ENCODE measurements at places on chromosomes 16 and 17.

GRCh38 chr17:2089021-2089422, 34.1 kb downstream of the HIC1 start:
- no peak for DNase-seq

GRCh38 chr17:61416540-61417363, 17.1 kb downstream of the TBX2 start:
- DNase-seq: peak; percentile 89

DNA sequence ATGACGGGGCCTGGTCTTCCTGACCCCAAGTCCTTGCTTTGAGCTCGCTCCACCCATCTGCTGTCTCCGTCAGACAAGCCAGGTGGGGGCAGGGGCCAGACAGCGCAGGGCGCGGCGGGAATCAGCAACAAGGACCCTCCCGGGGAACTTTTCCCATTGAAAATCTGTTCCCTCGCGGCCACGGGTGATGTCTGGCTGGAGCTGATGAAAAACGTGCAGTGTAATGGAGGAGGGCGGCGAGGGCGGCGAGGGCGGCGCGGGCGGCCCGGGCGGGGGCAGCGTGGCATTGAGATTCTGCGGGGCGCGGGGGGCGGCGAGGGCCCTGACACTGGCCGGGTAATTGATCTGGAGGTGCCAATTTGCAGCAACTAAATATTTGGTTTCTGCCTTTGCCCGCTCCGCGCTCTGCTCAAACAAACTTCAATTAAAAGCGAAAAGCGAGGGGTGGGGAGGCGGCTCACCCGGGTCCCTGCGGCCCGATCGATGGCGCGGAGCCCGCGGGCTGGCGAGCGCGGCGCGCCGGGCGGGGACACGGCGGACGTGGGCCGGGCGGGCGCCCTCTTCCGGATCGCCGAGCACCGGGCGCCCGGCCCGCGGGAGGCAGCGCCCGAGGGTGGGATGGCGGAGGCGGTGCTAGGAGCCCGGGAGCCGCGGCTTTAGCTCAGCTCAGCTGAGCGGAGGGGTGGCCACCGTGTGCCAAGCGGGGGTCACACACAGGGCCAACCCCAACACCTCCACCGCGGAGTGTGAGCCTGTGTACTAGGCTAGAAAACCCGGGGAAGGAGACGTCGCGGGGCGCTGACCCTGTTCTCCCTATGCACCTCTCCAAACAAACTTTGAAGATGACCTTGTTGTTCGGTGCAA, 32.4 kb downstream of the DCAKD start:
- no peak for DNase-seq

- DNase-seq: no peak
Measured at GRCh38 chr17:50953831-50954601, 87.9 kb upstream of the TOB1 start.

- no peak for DNase-seq
Measured at GRCh38 chr17:47744168-47745036, 11.4 kb downstream of the TBX21 start.

DNA sequence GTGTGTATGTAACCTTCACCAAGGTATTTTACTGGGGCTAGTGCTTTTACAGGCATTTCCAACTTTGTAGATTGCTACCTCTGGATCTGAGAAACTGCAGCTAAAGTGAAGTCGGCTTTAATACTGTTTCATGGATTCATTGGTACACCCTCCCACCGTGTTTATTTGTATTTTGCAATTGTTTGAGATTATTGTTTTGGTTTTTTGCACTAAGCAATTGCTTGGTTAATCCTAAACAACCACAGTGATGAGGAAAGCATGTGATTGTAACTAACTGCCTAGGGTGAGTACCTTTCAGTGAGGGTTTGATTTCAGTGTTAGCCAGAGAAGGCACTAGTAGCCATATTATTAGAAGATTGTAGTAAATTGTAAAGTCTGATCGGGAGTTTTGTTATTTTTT, 3.3 kb downstream of the LUC7L3 start:
- DNase-seq: no peak

- DNase-seq: no peak
Measured at GRCh38 chr17:76631821-76632565, 11.6 kb downstream of the ST6GALNAC1 start.

DNA sequence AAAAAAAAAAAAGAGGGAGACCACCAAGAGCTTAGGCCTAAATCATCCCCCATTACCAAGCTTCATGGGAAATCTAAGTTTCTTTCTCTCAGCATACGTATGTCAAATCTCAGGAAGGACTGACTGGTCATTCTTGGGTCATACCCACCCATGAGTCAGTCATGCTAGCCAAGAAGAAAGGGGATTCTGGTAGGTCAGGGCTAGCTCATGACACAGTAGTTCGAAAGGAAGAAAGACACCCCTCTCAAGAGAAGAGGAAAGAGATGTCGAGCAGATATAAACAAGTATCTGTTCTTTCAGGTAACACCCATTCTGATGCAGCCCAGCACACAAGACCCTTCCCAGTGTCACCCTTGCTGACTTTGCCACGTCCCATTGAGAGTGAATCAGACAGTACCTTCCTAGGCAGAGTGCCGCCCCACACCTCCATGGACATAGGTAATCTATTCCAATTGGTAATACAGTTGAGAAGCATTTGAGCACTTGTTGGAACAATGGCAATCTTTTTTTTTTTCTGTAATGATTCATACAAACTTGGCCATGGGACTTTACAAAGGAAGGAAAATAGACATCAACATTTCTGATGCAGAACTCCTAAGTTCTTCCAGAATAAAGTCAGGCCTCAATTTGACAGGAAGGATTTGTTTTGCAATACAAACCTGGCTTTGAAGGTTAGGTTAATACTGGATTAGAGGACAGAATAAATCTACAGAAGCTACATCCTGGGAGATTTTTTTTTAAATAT, 38.2 kb downstream of the COPRS start:
- no peak for DNase-seq

DNA sequence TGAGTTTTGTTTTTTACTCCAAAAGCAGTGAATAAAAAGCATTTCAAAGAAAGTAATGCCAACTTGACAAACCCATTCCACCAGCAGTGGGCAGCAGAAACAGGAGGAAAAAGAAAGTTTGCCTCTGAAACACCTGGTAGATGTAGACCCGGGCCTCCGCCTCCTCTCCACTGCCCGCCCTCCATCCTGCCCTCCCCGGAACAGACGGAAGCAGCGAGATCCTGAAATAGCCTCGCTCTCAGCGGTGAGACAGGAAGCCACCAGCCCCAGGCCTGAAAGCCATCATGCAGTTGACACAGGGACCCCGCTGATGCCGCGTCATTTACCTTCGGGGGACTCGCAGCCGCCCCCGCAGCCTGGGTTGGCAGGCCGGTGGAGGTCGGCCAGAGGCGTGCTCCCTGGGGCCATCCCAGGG, 67.8 kb downstream of the C16orf78 start:
- no peak for DNase-seq

DNA sequence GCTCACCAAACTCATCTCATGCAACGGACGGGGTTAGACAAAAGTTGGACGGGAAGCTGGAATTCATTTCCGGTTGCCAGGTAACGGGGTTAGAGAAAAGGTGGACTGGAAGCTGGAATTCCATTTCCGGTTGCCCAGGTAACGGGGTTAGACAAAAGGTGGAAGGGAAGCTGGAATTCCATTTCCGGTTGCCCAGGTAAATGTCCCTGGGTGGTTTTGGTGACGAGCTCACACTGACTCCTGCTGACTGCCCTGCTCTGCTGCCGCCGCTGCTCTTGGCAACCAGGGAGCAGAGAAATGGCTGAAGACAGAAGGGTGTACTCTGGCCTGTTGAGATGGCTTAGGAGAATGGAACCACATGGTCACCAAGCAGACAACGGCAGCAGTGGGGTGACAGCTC, 170.3 kb upstream of the RPH3AL start:
- no peak for DNase-seq

DNA sequence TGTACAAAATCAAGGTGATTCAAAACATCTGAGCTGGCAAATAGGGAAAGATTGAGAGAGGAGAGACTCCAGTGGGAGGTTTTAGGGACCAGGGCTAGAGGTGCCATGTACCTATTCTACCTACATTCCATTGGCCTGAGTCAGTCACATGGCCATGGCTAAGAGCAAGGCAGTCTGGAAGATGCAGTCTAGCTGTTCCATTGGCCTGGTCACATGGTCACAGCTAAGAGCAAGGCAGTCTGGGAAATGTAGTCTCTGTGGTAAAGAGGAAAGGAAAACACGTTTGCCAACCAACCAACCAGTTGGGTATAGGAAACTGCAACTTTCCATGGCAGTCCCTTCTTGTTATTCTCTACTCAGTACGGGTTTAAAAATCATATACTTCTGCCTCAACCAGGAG, 369.1 kb downstream of the XYLT1 start:
- DNase-seq: peak; percentile 54

- DNase-seq: no peak
Measured at GRCh38 chr17:42062681-42063080, 12.3 kb upstream of the C17orf113 start.

- DNase-seq: no peak
Measured at GRCh38 chr17:18258356-18259038, at the start of gene FLII. FLII (minus strand) TSS chr17:18258738; CDS start chr17:18258690, 48 bp downstream.

DNA sequence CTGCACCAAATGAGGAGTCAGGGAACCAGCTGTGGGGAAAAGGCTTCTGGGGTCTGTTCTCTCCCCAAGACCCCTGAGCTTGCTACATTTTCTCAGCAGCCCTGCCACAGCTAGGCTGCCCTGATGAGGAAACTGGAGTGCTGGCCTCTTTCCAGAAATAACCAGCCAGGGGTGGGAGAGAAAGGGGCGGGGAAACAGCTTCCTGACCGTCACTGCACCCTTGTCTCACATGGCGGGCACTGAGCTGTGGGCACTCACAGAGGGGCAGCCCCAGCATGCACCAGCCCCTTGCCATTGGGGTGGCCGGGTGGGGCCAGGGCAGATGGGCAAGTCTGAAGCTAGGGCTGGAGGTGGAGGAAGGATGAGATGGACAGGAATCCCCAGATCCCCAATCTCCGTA, 2.9 kb downstream of the SRL start:
- no peak for DNase-seq

- DNase-seq: no peak
Measured at GRCh38 chr17:29093090-29093871, 50.3 kb downstream of the PIPOX start.

- no peak for DNase-seq
Measured at GRCh38 chr16:58462997-58463941, 36.7 kb upstream of the NDRG4 start.

DNA sequence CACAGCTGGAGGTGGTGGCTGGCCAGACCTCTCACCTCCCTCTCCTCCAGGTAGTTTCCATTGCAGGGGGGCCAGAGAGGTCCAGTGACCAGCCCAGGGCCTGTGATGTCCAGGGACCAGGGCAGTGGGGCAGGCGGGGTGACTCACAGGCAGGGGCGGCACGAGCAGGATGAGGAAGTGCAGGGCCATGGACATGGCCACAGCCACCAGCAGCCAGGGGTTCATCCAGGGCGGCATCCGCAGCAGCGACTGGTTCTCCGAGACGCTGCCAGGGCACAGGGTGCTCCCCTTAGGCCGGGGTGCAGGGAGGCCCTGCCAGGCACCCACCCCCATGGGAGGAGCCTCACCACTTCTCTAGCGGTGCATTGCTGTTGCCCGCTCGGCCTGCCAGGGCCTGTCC, 12.9 kb upstream of the P2RX1 start:
- DNase-seq: no peak

GRCh38 chr17:78972507-78973105, 7.1 kb downstream of the LGALS3BP start:
- DNase-seq: no peak

DNA sequence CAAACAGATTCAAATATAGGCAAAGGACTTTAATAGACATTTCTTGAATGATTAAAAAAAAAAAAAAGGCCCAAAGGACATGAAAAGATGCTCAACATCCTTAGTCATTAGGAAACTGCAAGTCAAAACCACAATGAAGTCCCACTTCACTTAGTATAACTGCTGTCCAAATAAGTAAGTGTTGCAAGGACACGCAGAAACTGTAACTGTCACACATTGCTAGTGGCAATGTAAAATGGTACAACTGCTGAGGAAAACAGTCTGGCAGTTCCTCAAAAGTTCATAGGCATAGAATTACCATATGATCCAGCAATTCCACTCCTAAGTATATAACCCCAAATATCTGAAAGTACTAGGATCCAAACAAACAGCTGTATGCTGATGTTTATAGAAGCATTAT, 112.7 kb downstream of the BRIP1 start:
- no peak for DNase-seq

DNA sequence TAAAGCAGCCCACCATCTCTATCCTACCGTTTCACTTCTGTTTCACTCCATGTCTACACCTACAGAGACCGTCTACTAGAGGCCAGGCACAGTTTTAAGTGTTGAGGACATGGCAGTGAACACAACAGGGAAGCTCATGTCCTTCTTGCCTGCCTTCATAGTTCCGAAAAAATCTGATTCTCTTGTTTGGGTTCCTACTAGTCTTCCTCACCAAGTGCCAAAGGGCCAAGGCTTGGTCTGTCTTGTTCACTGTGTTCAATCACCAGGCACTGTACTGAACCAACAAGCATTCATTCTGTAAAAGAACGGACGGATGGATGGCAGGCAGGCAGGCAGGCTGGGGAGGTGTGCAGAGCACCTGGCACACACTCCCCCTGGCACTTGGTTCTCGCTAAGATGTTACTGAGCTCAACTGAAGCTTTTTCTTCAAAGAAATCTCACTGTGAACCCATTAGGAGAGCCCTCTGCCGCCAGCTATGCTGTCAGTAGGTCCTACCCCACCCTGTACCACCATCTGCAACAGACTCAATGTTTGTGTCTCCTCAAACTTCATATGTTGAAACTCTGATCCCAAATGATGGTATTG, 2.5 kb downstream of the DEXI start:
- DNase-seq: no peak

- DNase-seq: no peak
Measured at GRCh38 chr17:39252788-39253460, 27.2 kb upstream of the STAC2 start.

GRCh38 chr17:82424001-82424862, 5.8 kb upstream of the OGFOD3 start:
- DNase-seq: peak; percentile 36

- no peak for DNase-seq
Measured at GRCh38 chr16:77645764-77646163, 76.5 kb upstream of the NUDT7 start.

- DNase-seq: no peak
Measured at GRCh38 chr17:43669971-43670644, 8.4 kb upstream of the MEOX1 start.

- no peak for DNase-seq
Measured at GRCh38 chr16:88599825-88600538, 29.8 kb downstream of the ZC3H18 start.

DNA sequence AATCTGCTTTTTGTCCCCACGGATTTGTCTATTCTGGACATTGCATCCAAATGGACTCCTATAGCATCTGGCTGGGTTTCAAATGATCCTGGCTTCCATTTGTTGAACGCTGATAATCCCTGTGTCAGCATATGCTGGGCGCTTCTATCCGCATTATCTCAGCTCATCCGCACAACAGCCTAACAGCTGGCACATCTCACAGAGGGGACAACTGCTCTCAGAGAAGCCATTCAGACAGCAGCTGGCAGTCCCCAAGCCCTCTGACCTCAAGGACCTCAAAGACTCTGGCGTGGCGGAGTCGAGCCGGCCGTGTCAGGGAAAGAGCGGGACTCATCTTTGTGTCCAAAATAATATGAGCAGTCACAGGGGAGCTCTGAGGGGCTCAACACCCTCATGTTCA, 82.3 kb downstream of the NT5M start:
- no peak for DNase-seq

Data from HCT116 (cell line).